ENCODE measurements at places on chromosomes 3 and 15.
A peak's percentile ranks its signal among the peaks of the same experiment; 100 is the strongest.

DNA sequence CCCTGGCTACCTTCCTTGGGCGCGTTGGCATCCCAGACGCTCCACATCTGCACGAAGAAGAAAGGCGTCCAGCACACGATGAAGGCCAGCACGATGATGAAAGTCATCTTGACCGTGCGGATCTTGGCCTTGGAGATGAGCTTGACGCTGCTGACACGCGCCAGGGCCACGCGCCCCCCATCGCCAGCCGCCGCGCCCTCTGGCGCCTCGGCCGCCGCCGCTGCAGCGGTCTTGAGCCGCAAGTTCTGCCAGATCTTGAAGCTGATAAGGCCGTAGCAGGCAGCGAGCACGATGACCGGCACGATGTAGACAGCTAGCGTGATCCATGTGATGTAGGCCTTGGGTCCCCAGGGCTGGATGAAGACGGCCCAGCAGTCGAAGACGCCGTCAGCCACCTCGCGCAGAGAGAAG is 2.2 kb downstream of the OXTR start:
- no peak for DNase-seq

GRCh38 chr15:74212494-74212893 is 9.9 kb upstream of the STRA6 start:
- no peak for DNase-seq

- no peak for DNase-seq
Measured at GRCh38 chr3:26505399-26505798, 117.2 kb upstream of the LRRC3B start.

- no peak for DNase-seq
Measured at GRCh38 chr3:167736997-167737396, 1.5 kb downstream of the SERPINI1 start.

DNA sequence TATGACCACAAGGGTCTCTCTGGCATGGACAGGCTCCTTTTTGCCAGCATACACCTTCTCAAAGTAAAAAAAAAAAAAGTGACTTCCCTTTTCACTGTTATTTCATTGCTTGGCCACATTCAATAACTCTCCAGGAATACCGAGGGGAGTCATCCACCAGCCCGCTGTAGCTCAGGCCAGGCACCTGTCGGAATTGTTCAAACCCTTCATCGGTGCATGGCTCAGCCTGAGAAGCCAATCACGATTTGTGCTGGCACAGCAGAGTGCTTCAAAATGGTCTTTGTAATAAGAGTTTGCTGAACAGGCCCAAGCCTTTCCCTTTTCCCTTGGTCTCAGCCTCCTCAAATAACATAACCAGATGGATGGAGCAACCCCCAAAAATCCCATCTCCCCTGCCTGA is 145.4 kb downstream of the PDZRN3 start:
- DNase-seq: no peak

- DNase-seq: no peak
Measured at GRCh38 chr15:51046799-51047449, 47.8 kb downstream of the TNFAIP8L3 start.

DNA sequence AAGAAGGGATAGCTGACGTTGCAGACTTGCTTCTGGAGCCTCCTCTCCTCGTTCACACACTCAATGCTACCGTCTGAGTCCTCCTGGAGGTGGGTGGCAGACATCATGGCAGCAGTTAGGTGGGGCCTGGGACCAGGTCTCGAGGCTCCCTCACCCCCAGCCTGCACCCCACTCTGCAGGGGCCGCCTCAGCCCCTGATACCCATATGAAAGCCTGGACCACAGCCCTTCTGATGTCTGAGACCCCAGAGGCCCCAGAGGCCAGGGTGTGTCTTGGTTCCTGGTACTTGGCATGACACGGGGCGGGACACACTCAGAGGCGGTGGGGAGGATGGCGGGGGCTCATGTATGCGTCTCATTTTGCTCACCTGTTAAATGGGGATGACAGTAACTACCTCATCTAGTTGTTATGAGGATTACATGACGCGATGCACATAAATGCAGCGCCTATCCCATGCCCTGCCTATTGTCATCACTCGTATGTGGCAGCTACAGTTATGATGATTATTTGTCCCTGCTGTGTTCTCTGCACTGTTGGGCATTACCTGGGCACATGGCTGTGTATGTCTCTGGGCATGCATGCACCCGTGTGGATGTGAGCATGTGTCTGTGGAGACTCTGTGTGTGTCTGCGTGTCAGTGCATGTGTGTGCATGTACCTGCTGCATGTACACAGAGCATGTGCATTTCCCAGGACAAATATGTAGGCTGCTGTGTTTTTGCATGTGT is 39.9 kb downstream of the FEM1B start:
- DNase-seq: peak; percentile 44

GRCh38 chr15:43258781-43259180 is 7.9 kb downstream of the TGM5 start:
- DNase-seq: no peak

DNA sequence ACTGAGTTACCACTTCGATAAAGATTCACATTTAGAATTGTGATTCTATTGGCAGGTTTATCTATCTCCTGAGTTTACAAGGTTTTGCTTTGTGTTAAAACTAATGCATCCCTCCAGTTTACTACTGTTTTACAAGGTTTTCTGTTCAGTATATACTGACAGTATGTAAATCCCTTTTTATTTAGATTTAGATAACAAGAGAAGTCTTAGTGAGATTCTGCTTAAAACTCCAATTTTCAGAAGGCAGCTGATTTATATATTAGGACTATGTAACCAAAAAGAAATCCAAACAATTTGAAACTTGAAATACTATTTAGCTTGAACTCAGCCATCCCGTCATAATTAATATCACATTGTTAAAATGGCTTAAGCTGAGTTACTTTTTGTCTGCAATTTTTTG is 619.2 kb downstream of the NAALADL2 start:
- DNase-seq: no peak

- DNase-seq: no peak
Measured at GRCh38 chr3:17755836-17756235, 13.4 kb upstream of the TBC1D5 start.

- DNase-seq: no peak
Measured at GRCh38 chr3:101189796-101190195, 130.6 kb downstream of the IMPG2 start.

DNA sequence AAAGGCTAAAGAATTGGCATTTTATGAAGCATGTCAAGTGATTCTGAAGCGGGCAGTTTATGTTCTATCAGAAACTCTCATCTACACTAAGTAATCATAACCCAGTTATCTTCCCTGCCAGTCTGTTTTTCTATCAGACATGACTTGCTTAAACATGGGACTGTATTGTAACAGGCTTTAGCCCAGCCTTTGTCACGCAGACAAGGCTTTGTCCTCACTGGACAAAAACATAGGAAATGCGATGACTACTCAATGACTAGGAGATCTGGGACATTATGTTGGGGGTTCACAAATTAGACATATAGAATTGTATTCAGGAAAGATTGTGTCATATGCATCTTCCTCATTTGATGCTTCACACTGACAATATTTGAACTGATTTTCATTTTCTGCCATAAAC is 115.5 kb downstream of the GADL1 start:
- no peak for DNase-seq

DNA sequence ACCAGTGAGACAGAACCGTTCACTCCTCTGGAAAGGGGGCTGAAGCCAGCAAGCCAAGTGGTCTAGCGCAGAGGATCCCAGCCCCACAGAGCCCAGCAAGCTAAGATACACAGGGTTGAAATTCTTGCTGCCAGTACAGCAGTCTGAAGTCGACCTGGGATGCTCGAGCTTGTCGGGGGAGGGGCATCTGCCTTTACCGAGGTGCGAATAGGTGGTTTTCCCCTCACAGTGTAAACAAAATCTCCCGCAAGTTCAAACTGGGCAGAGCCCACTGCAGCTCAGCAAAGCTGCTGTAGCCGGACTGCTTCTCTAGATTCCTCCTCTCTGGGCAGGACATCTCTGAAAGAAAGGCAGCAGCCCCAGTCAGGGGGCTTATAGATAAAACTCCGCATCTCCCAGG is 11.4 kb downstream of the CEP97 start:
- DNase-seq: no peak

- no peak for DNase-seq
Measured at GRCh38 chr3:184773283-184774186, 38.4 kb upstream of the VPS8 start.

DNA sequence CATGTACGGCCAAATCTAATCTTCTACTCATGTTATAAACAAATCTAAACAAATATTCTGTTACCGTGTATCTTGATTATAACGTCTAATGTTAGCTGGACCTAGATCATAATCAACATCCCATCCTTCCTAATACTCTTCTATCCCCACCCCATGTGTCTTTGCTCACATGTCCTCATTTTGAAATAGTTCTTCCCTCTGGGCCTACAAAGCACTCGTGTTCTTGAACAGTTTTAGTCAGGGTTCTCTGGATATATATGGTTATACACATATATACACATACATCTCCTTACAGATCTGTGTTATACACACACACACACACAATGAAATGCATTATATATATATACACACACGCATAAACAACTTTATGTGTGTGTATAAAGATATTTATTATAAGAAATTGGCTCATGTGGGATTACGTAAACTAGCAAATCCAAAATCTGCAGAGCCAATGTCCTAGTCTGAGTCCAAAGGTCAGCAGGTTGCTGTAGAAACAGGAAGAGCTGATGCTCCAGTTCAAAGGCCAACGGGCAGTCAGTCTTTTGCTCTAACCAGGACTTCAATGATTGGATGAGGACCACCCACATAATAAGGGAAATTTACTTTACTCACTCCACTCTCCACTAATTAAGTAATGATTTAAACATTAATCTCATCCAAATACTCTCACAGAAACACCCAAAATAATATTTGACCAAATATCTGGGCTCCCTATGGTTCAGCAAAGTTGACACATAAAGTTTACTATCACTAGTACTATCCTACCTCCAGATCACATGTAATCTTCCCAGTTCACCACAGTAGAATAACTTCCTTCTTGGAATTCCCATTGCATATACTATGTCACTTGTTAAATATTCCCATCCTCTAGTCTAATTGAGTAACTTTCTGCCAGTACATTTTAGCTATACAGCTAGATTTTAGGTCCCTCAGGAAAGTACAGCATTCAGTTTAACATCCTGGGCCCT is 450.0 kb downstream of the ROBO1 start:
- no peak for DNase-seq

- DNase-seq: no peak
Measured at GRCh38 chr15:83570756-83571155, 83.2 kb upstream of the ADAMTSL3 start.

- DNase-seq: peak; percentile 85
Measured at GRCh38 chr3:122890077-122890719, 95.3 kb downstream of the SLC49A4 start.

DNA sequence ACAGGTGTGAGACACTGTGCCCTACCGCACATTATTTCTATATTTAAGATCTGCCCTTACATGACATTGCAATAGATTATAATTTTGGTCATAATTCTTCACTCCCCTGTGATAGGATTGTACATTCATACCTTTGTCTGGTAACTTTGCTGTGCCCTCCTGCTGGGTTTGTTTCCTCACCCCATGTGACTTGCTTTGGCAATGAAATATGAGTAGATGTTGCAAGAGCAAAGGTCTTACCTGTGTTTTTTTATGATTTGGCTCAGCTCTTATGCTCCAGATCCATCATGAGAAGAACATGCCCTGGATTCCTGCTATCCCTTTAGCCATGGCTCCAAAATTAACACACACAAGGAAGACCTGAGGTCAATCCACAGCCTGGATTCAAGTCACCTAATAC is 137.7 kb upstream of the EOMES start:
- DNase-seq: no peak

DNA sequence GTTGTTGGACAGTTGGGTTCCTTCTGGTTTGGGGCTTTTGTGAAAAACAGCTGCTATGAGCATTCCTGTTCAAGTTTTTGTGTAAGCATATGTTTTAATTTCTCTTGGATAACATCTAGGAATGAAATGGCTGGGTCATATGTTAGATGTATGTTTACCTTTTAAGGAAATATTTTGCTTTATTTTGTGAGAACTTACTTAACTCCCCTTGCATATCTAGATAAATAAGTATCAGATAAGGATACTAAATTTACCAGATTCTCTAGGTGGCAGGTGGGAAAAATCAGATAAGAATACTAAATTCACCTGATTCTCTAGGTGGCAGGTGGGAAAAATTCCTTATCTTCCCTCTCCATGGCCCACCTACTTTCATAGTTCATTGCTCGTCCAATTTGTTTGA is 1.1 kb upstream of the PLS1 start:
- no peak for DNase-seq

DNA sequence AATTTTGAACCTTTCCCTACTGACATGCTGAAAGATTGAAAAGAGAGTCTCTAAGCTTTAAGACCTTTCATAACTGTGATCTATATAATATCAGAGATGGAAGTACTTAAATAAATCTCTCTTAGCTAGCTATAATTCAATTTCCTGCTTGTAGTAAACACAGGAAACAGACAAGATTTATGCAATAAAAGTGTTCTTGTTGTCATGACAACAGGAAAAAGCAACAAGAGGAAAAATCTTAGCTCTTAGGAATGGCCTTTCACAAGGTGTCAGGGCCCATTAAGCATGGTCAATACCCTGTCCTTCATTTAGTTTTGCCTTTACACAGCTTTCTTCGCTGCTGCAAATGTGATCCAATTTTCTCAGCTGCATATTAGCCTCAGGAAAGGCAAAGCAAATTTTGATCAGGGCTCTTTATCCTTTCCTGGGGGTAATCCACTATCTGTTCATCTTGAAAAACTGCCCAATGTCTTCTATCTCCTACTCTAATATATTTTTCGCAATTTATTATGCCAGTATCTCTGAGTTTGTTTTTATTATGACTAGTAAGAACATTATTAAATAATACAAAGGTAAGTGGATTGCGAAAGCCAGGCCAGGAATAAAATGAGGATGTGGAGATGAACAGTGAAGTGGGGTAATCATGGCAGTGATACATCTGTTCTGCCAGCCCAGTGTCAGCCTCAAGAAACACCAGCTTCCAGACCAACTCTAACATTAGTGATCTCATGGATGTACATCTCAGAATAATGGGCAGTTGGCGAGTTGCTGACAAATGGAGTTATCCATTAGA is 28.7 kb downstream of the SIDT1 start:
- no peak for DNase-seq

DNA sequence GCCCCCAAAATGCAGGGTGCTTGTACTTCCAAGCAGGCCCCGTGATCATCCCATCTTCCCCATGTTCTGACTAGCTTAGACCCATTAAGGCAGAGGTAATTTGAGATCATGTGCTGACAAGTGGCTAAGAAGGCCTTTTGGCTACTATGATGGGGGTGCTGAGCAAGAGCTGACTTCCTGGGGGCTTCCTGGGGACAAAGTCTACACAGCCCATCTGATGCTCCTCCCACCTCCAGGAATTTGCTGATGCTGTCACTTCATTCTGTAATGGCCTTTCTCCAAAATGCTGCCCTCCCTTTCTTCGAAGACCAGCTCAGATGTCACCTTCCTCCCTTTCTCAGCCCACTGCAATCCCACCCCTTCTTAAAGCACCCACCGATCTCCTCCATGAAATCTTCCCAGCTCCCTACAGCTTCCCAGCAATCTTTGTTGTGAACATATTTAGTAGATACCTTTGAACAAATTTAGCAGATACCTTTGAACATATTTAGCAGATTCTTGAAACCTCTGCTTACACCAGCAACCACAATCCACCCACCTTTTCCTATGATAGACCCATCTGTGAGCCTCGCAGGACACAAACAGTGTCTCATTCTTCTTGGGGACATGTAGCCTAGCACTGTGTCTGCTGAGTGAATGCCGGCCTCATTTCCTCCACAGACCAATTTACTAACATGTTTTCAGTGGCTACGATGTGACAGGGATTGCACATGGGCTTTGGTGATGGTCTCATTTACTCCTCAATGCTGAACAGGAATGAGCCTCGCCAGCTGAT is 223.3 kb downstream of the EPHB1 start:
- no peak for DNase-seq

GRCh38 chr3:129014148-129014547 is 13.0 kb downstream of the EFCC1 start:
- no peak for DNase-seq
